ENCODE measurements at places on chromosomes 1 and 21. TPM values are rescaled to one million over a fixed set of nuclear protein-coding genes. Genes with fewer than 3 reads are reported as not detected.
A peak's percentile ranks its signal among the peaks of the same experiment; 100 is the strongest.

GRCh38 chr1:244065960-244066388, 14.9 kb downstream of the ZBTB18 start:
- DNase-seq: no peak

Gene HENMT1
- total RNA-seq: 2.5 TPM

DNA sequence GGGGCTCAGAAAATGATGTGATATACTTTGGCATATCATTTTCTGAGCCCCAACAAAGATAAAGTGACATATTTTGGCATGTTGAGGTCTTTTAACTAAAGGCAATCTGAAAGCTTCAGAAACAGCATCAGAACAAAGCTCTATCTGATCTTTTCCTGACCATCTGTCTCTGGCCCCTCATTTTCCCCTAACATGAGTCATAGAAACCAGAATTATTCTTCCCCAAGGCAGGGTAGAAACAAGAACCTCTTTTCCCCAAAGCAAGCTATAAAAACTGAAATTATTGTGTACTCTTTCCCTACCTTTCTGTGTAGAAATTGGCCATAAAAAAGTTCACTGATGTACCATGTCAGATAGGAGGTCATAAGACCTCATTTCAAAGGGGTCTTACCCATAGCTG, 48.7 kb upstream of the PLA2G4A start:
- DNase-seq: no peak

- peak; percentile 27 for DNase-seq
Measured at GRCh38 chr1:2314273-2314802, 77.0 kb downstream of the MORN1 start.

- no peak for DNase-seq
Measured at GRCh38 chr1:217981430-217981829, 303.7 kb upstream of the RRP15 start.

DNA sequence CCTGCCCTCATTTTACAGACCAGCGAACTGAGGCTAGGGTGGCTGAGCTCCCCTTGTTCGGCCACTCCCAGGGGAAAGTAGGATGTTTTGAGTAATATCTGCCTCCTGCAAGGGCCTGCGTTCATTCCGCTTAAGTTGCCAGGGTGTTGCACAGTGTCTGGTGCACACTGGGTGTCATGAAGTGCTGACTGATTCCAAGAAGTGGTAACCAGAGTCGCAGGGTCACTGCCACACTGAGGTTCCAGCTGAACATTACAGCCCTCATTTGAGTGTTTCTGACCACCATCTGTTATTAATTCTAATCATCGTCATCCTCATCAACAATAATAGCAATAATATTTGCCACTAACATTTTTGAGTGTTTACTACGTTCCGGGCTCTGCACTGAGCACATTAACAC, 250.6 kb downstream of the KAZN start:
- no peak for DNase-seq

DNA sequence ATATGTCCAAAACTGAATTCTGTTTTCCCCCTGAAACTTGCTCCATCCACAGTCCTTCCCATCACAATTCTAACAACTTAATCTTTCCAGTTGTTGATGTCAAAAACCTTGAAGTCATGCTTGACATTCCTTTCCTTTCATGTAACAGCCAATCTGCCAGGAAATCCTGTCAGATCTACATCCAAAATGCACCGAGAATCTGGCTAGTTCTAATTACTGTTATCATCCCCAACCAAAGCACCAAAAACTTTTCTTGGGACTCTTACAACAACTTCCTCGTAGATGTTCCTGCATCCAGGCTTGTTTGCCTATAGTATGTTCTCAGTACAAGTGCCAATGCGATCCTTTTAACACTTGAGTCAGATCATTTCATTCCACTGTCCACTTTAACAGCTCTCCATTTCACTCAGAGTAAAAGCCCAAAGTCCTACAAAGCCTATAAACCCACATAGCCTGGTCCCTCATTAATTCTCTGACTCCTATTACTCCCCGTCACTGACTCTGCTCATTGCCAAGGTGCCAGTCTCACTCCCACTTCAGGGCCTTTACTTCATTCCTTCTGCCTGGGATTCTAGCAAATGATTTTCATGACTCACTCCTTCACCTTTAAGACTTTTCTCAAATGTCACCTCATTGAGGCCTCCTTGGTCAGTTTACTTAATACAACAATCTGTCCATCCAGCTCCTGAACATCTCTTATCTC, 493.2 kb upstream of the NFIA start:
- DNase-seq: no peak

- DNase-seq: no peak
Measured at GRCh38 chr1:1420654-1421141, 378 bp downstream of the ANKRD65 start.

DNA sequence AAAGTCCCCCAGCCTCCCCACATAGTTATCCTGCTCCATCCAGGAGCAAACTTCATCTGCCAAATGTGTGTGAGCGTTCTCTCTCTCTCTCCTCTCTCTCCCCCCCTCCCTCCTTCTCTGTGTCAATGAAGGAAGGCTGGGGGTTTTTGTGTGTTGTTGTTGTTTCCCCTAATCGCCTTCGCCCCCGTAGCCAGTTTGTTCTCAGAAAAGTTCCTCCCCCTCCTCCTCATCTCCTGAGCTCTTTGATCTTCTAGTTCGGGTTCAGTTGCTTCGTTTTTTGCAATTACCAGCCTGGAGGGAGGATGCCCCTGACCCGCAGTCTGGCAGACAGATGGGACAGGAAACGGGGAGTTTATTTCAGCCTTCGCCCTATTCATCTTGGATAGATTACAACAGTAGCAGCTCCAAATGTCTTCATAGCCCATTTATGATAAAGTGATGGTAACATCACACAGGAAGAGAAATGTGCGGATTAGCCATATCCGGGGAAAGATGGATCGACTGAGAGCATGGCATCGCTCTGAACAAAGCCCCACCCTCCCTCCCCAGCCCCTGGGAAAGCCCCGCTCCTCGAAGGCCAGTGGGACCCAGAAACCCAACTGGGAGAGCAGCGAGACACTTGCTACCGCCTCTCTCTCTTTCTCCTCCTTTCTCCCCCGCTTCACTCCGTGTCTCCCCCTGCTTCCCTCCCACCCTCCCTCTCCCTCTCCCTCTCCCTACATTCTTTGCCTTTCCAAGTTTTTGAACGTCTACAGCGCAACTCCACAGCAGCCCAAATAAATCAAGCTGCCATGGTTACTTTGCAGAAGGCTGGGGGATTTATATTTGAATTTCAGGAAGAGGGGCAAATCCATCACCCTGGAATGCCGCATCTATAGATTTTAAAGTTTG, 139.7 kb upstream of the ARHGEF16 start:
- no peak for DNase-seq

Gene SPRR2E
- not detected for total RNA-seq
